Breast epithelium (tissue), 4 donors: ENCODE measurements at places on chromosomes 1 and 21. TPM values are rescaled to one million over a fixed set of nuclear protein-coding genes. Genes with fewer than 3 reads are reported as not detected.

Gene S100A1
- total RNA-seq, result 40.0 TPM

Gene SPRR5
- not detected for total RNA-seq

Gene PFKFB2
- total RNA-seq, result 13.2 TPM

Gene AKNAD1
- total RNA-seq, result 2.3 TPM

Gene IRF6
- 1.9 TPM for total RNA-seq

Gene GJA8
- not detected for total RNA-seq

Gene STMN1
- total RNA-seq, result 28.4 TPM

Gene FUCA1
- total RNA-seq, result 44.2 TPM

Gene IVL
- total RNA-seq, result not detected

Gene SORT1
- total RNA-seq, result 69.8 TPM

Gene FAM110D
- total RNA-seq, result 3.4 TPM

DNA sequence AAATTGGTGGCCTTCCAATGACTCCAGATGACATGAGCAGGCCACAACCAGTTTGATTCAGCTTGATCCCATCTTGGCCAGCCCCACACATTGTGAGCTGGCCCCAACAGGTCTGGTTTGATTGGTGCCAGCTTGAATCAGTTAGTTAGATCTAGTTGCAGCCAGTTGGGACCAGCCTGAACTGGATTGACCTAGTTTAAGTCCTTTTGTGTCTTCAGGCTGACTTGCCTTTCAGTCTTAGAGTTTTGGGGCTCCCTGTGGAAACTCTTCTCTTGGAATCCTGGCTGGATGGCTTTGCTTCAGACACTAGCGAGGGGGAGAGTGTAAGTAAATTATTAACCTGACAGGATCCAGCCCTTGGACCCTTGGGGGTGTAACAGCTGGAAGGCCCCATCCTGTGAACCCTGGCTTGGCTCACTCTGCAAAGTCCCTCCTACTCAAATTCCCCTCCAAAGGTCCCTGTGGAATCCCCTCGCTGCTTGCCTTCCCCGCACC, 36.2 kb upstream of the POU3F1 start:
- DNase-seq, result no peak

- no peak for DNase-seq
Measured at GRCh38 chr1:169124459-169124858, 18.0 kb downstream of the ATP1B1 start.

- no peak for DNase-seq
Measured at GRCh38 chr1:90187323-90187585, 192.3 kb downstream of the ZNF326 start.

DNA sequence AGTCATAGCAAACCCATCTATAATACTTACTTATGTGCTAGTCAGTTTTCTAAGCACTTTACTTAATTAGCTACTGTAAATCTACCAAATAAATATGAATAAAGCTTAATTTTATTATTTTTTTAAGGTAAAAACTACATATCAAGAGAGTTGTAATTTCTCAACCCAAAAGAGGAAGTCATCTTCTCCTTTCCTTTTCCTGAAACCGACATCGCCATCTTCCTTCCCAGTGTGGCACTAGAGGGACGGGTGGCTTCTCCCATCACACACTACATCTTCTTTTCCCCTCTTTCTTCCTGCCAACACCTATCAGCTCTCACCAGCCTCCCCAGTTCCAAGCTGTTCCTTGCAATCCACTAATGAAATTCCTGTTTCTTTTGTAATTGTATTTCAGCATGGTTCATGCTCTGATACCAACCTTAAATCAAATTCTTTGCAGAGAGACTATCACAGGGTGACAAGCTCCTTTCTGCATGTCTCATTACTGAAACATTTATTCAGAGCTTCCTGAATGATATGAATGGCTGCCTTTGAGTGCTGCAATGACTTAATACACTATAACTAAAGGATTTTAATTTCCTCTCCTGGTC, 251.6 kb upstream of the FAM78B start:
- DNase-seq, result no peak

- no peak for DNase-seq
Measured at GRCh38 chr1:41649396-41650027, 165.0 kb upstream of the EDN2 start.

DNA sequence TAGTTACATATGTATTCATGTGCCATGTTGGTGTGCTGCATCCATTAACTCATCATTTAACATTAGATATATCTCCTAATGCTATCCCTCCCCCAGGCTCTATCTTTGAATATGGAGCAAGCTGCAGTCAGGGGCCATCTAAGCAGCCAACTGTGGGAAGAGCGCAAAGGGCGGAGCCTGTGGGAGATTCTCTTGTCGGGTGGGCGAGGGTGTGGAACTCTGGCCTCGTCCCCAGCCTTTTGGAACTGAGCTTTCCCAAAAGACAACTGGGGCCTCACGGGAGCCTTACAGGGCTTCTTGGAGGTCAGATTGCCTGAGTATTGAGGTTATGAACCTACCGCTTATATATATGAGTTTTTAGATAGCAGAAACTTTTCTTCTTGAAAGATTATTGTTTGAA, 117.2 kb downstream of the HHAT start:
- DNase-seq, result no peak

DNA sequence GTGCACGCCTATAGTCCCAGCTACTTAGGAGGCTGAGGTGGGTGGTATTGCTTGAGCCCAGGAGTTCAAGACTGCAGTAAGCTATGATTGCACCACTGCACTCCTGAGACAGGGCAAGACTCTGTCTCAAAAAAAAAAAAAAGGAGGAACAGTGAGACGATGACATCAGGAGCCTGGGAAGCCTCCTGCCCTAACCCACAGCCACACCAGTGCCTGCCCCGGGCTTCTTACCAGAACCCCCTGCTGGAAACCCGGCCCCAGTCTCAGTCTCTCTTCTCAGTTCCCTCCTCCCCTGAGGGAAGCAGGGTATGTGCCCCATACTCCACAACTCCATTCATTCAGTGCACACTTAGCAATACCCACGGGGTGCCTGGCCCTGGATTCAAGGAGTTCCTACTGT, 9.1 kb downstream of the COL8A2 start:
- DNase-seq, result no peak

GRCh38 chr1:231643935-231644237, 17.3 kb downstream of the DISC1 start:
- no peak for DNase-seq

- DNase-seq, result no peak
Measured at GRCh38 chr1:95216292-95216990, 17.6 kb upstream of the RWDD3 start.

DNA sequence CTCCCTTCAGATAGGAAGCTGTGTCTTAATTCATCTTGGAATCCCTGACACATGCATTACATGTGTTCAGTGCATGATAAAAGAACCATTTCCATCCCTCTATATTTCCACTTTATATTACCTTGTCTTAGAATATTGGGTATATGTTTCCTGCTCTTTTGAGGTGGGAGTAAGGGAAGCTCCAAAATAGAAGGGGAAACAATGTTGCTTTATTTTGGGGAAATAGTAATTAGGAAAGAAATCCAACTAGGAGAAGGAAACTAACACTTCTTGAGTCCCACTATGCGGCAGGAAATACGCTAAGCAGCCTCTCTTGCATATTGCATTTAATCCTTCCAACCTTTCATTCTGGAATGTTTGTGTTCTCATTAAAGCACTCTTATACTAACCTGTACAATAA, 89.4 kb upstream of the VAV3 start:
- no peak for DNase-seq

- no peak for DNase-seq
Measured at GRCh38 chr1:242784807-242785206, 260.3 kb upstream of the PLD5 start.

GRCh38 chr1:36732015-36732356, 249.3 kb upstream of the CSF3R start:
- DNase-seq, result no peak

DNA sequence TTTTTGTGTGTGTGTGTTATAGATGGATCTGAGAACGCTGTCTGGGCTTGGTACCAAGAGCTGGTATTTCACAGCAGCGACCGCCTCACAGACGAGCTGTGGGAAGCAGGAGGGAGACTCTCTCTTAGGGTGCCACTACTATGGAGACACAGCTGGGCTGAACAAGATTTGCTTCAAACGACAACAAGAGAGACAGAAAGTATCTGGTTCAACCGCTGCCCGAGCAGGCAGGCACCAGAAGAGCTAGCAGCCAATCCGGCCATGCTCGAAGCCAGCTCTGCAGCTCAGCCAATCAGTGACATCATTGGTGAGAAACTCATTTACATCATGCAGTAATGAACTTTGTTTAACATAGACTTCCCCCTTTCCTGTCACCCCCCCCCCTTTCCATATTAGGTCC, 341.3 kb downstream of the USP25 start:
- DNase-seq, result no peak

- no peak for DNase-seq
Measured at GRCh38 chr1:31377364-31377863, 4.5 kb upstream of the FABP3 start.

GRCh38 chr1:90274376-90274775, 279.5 kb downstream of the ZNF326 start:
- DNase-seq, result no peak

DNA sequence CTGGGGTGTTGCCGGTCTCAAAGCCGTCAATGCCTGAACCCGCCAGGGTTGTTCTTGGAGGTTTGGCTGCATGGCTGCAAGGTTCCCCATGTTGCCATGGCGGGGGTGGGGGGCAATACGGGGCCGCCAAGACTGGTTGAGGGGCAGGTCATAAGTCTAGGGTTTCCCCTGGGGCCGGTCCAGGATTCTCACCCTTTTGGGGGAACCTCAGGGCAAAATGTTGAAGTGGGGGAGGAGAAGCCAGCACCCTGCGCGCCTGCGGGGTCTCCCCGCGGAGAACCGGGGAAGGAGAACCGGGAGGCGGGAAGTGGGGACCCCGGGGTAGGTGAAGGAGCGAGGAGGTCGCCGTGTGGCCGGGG, 401 bp upstream of the ARHGEF10L start:
- no peak for DNase-seq

GRCh38 chr21:35770101-35770945, 290.0 kb downstream of the SETD4 start:
- DNase-seq, result no peak

DNA sequence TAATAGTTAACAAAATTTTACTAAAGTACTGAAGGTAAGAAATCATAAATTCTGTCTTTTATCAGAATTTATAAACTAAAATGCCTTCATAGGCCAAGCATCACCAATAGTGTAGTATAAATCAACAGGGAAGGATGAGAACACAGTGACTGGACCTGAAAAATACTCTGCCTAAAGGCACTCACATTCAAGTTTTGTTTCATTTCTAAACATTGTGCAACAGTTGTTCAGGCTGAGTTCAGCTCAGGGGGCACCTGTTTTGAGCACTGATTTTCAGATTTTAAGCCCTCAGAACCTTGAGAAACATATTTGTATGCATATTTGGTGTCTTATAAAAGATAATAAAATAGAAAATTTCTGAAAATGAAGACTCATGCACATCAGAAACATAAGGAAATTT, 12.4 kb downstream of the ACBD6 start:
- DNase-seq, result no peak

DNA sequence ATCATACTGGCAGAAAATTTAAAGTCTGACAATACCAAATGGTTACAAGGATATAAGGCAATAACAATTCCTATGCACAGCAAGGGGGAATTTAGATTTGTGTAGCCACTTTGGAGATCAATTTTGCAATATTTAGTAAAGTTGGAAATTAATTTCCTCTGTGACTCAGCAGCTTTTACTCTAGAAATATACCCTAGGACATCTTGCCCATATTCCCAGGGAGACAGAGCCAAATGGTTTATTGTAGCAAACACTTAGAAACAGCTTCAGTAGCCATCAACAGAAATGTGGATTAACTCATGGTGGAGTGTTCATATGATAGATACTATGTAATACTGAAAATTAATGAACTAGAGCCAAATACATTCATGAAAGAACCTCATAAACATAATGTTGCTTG, 104.6 kb downstream of the BACH1 start:
- no peak for DNase-seq

DNA sequence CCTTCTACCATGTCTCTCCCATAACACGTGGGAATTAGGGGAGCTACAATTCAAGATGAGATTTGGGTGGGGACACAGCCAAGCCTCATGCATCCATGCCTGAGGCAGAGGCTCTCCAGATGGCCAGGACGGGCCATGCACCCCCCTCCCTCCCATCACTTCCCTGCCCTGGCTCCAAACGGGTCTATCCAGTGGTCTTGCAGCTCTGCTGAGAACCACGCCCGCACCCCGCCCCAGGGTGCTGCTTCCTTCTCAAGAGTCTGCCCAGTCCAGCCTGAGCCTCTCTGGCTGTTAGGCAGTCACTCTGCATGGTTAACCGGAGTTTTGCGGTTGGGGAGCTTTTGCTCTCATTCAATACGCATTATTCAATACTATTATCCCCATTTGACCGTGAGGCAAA, 131.5 kb upstream of the TMEM51 start:
- DNase-seq, result no peak

DNA sequence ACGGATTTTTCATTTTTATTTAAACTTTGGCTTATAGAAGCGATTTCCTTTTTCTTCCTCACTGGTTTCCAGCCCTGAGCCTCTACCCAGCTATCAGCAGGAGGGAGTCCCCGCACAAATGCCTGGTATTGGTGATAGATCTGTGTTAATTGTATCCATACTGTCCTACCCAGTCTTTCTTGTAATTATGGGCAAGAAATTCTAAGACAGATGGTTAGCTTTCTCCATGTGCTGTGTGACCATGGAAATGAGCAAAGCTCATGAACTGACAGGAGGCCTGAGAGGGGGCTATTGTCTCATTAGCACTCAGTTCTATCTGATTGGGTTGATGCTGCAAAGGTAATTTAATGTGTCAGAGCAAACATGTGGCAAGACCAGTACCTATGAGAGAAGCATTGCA, 108.1 kb upstream of the IVNS1ABP start:
- DNase-seq, result no peak

DNA sequence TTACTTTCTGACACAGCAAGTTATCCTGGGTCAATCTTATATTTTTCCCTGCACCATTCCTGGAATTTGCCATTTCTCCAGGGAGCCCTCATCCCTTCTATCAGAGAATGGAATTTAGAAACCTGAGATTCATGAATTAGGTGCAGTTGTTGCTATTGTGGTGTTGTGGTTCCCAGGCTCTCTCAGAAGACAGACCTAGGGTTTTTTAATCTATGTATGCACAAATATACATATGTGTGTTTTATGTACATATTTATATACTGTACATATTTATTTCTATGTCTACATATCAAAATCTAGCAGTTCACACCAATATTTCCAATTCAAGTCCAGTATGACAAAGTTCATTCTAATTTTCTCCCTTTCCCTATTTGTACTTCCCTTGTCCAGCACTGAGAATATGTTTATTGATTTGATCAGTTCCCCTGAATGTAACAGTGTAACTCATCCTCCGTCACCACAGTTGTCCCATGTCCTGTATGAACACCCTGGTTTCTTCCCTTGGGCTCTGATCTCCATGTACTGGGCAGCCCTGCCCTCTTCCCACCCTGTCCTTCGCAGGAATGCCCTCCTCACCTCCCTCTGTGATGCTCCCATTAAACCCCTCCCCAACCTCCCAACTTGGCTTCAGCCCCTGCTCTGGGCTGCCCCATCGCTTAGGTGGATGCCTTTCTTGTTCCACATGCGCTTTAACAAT, 145.5 kb downstream of the VPS13D start:
- DNase-seq, result no peak
